ENCODE measurements at places on chromosomes 2 and 18.

DNA sequence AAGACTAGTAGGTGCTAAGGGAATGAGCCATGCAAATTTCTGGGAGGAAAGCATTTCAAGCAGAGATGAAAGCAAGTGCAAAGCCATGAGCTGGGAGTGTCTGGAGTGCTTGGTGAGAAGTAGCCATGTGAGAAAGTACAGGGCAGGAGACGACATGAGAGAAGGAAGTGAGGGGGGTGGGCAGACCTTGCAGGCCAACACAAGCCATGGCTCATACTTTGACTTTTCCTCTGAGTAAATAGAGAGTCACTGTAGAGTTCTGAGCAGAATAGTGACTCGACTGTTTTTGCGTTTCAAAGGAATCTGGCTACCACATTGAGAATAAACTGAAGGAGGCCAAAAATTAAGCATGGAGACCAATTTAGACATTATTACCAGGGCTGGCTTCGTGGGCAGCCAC, 42.2 kb downstream of the SCN2A start:
- H3K36me3 ChIP-seq: no peaks in the 10 kb centered on the region
- no peak for DNase-seq
- H3K27me3 ChIP-seq: no peaks in the 10 kb centered on the region
- peaks cover 7% of the 10 kb centered on the region for H3K4me1 ChIP-seq

GRCh38 chr18:210075-210474, 51.7 kb downstream of the USP14 start:
- H3K4me3 ChIP-seq: no peak overlapping the region
- no peaks in the 10 kb centered on the region for H3K27me3 ChIP-seq
- H3K36me3 ChIP-seq: peaks cover 23% of the 10 kb centered on the region
- DNase-seq: no peak
- no peak overlapping the region for H3K27ac ChIP-seq

GRCh38 chr2:239690651-239691631, 290.1 kb upstream of the HDAC4 start:
- H3K27ac ChIP-seq: peak overlapping the region; percentile 62
- H3K36me3 ChIP-seq: no peaks in the 10 kb centered on the region
- H3K4me3 ChIP-seq: no peak overlapping the region
- no peaks in the 10 kb centered on the region for H3K27me3 ChIP-seq
- peaks cover 6% of the 10 kb centered on the region for H3K4me1 ChIP-seq

GRCh38 chr2:233743464-233744259, 14.8 kb downstream of the UGT1A3 start:
- DNase-seq: no peak
- H3K27me3 ChIP-seq: peaks cover 3% of the 10 kb centered on the region
- H3K4me1 ChIP-seq: no peaks in the 10 kb centered on the region
- H3K36me3 ChIP-seq: peaks cover 3% of the 10 kb centered on the region

- peaks cover 14% of the 10 kb centered on the region for H3K4me1 ChIP-seq
- no peak for DNase-seq
- H3K27me3 ChIP-seq: peaks cover 46% of the 10 kb centered on the region
- H3K4me3 ChIP-seq: peak overlapping the region; percentile 86
- H3K36me3 ChIP-seq: no peaks in the 10 kb centered on the region
Observed at GRCh38 chr2:73112026-73112912, 479 bp downstream of the RAB11FIP5 start.
